Heart left ventricle (tissue), 16 donors: ENCODE measurements at places on chromosomes 12 and 14.

DNA sequence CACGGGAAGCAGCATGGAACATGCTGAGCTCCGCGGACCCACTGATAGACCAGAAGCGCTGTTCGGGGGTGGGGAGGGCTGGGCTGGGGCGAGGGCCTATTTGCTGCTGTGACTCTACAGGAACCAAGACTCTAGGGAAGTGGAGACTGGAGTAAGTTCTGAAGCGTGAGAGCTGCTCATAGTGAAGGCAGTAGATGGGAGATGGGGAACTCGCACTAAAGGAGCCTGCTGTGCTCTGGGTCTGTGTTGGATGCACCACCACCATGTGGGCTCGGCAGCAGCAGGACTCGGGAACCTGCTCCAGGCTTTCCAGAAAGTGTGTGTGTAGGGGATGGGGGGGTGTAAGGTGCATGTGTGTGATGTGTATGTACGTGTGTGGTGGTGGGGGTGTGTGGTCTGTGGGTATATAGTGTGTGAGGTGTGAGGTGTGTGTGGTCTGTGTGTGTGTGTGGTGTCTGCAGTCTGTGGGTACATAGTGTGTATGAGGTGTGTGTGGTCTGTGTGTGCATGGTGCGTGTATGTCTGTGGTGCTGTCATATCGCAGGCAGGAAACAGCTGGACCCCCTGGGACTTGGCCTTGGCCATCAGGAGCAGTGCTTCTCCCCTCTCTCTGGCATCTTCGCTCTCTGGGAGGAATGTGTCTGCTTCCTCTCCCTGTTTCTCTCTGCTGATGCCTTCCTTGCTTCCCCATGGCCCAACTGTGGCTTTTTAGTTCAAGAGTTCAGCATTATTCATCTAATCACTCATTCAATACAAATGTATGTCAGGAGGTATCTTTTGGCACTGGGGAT lies 378.9 kb downstream of the FUT8 start:
- no peak for DNase-seq

DNA sequence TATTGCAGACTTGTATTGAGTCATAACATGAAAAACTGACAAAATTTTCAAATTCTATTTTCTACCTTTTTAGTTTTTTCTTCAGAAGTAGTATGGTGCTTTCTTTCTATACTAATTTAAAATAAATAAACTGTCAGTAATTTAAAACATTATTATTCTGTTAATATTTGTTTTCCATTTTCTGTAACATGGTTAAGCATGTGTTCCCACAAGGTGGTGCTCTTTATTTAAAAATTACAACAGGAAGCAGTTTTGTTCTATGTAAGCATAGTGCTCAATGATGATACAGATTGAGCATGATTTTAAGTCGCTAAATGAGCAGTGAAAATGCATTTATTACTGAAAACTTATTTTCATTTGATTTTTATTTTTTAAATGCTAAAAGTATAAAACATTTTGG lies 114.6 kb downstream of the PPFIA2 start:
- no peak for DNase-seq

- peak; percentile 50 for DNase-seq
Observed at GRCh38 chr12:116236148-116236731, 41.3 kb downstream of the MED13L start.

- no peak for DNase-seq
Observed at GRCh38 chr12:91287753-91288152, 105.1 kb upstream of the DCN start.

GRCh38 chr14:35687335-35687939 lies 121.7 kb downstream of the RALGAPA1 start:
- DNase-seq = no peak

DNA sequence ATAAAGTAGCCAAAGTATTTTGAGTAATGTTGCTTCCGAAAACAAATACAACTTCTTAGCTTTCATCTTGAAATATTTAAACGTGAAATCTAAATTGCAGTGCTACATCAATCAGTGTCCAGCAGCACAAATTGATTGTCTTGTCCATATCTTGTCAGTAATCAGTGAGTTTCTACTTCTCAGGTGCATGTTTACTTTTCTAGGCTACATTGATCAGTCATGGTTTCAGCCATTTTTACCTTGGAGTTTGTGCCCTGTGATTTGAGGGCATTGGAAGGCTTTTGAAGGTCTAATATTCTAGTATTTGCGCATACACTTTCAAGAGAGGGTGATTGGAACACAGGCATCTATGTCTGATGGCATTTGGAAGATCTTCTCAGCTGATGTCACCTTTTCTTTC lies 12.4 kb downstream of the RMST start:
- no peak for DNase-seq

DNA sequence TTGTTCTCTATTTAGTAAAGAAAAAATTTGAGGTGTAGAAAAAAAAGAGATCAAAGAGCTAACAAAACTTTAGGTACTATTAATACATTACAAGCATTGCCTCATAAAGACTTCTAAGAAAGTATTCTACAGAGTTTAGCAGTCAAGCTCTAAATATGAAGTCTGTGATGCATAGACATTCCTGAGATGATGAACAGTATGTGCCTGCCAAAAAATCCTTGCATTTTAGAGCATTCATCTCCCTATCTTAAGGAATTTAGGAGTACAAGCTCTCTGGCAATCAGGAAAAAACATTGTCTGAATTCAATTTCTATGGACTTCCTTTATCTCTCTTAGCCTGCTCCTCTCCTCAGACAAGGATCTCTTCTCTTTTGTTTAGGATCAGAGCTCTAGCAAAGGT lies 202.6 kb upstream of the LRFN5 start:
- no peak for DNase-seq

- DNase-seq = peak; percentile 97
Observed at GRCh38 chr14:45083976-45084722, at the start of gene PRPF39. TSS of gene PRPF39 (plus strand) at chr14:45084116. CDS start at chr14:45095240, 11,124 bp downstream.

- DNase-seq = no peak
Observed at GRCh38 chr12:52517888-52518287, 2.3 kb downstream of the KRT5 start.

- no peak for DNase-seq
Observed at GRCh38 chr12:88866881-88867280, 286.6 kb upstream of the KITLG start.

DNA sequence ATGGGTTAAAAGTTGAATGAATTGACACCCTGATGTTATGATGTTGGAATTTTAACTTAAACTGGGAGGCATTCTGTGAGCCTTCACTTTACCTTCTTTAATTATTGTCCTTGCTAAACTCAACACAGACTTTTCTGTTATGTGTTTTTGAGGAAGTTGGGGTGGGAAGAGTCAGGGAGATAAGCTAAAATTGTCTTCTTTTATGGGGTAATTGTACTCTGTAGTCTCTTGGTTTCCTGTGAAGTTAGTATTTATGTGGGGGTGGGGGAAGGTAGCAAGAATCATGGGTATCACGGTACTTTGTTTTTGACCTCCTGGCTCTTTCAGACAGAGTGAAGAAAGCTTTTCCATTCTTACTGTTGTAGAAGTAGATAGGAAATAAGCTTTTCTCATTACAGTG lies 32.9 kb downstream of the RAB21 start:
- DNase-seq = no peak

- DNase-seq = no peak
Observed at GRCh38 chr14:100649173-100649519, 61.9 kb upstream of the BEGAIN start.

- DNase-seq = no peak
Observed at GRCh38 chr12:64147011-64147631, 75.0 kb downstream of the KICS2 start.

DNA sequence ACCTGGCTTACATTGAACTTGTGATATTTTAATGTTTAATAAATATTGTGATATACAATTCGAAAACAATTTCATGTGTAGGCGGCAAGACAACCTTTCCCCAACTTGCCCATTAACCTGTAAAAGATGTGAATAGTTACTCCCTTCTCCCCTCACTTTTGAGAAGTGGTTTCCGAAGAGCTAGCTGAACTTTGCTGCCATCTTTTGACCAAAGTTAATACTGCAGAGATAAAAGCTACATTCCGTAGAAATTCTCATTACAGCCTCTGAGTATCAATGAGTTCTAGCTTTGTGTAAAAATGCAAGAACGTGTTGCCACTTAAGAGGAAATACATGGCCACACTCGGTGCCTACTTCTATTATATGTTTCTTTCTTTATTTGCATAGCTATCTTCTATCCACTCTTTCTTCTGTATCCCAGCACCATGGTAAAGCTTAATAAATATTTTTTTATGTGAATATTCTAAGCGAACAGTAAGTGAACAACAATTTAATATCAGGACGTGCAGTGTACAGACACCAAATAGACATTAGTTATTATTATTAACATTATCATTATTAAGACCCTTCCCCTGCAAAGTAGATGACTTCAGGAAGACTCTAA lies 105.1 kb upstream of the TMEM260 start:
- DNase-seq = no peak

DNA sequence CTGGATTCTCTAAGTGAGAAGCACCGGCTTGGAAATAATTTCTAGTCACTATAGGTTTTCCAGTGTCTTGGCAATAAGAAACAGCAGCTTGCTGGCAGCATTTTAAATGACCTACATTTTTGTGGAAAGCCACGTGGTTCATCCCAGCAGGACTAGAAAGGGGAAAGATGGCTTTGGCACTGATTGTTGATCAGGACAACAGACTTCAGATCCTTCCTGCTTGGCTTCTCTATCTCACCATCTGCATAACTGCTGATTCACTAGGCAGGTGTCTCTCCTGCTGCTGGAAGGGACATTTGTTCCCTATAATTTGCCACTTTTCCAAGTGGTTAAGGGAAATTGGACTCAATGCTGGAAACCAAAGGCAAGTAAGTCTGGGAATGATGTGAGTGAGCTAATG lies 131.0 kb downstream of the TTC8 start:
- no peak for DNase-seq

DNA sequence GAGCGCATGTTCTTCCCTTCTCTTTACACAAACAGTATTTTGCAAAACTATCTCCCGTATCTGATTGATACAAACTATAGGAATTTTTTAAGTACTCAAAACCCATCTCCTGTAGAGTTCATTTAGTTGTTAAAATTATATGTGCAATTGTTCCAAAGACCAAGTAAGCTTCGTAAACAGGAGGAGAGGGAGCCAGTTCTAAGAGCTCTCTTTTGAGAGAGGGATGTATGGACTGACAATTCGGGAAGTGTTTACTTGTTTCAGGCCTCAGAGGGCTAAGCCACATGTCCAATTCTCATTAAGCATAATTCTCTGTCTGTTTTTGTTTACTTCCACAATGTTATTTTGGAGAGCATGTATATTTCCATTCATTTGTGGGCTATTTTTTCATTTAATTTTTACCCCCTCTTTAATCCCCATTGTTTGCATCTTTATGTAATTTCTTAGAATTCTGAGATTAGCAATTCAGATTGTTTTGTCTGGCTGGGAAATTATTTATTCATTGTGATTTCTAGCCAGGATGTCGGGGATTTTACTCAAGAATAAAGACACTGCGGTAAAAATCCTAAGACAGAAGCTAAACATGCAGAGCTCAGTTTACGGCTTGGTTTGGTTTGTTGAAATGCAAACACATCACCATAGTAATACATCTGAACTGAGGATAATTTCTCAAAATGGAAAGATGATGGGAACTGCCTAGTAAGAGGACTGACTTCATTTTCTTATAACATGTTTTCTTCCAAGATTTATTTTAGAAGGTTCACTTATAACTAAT lies 126.8 kb downstream of the KCNK10 start:
- no peak for DNase-seq

DNA sequence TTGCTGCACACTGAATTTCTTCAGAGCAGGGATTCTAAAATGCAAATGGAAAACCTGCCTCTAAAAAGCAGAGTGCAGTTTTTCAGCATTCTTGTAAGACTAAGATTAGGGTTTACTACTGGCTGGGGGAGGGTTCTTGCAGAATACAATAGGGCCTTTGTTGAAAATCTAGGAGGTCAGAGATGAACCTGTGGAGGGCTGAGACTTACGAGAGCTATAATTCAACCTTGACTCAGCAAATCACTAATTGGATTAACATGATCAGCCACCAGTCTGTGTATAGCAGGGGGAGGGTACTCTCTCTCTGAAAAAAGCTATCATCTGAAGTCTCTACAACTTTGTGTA lies 92.6 kb upstream of the HIF1A start:
- DNase-seq = no peak

DNA sequence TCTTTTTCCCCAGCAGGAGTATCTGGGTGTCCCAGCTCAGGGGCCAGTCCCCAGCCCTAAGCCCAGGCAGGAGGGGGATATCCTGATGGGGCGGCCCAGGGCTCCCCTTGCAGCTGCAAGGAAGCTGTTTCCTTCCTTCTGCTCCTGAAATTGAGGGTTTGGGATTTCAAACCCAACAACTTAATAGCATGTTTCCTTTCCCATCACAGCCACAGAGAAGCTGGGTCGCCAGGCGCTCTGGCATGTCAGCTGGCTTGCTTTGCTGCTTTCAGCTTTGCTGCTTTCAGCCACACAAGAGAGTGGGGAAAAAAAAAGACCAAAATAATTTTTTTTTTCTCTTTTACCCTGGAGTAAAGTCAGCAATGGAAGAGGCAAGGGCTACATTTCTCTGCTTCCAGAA lies 30.0 kb downstream of the HVCN1 start:
- DNase-seq = no peak

DNA sequence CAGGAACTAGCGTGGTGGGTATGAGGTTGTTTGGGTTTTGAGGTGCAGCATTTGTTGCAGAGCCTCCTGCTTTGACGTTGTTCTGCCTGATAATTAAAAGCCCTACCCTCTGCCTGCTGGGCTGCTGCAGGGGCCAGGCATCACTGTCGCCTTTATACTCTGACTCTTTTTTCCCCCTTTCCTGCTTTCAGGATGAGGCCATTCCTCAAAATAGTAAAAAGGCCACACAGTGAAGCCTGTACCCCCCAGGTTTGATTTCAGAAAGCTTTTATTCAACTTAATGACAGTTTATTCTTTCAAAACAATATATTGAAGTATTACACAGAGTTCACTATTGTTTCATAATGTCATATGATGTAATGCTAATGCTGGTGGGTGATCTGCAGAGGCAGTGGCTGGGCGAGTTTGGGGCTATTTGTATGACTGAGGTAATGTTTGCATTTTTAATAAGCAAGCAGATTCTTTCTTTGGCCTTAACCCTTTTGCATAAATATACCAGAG lies 9.1 kb downstream of the BORCS5 start:
- DNase-seq = no peak

GRCh38 chr12:131318045-131318685 lies 364.5 kb downstream of the ADGRD1 start:
- no peak for DNase-seq

GRCh38 chr12:66164349-66164821 lies 5.4 kb downstream of the TMBIM4 start:
- no peak for DNase-seq
